Ureter (tissue), 1 donor: ENCODE measurements at places on chromosomes 5 and 9. TPM values are rescaled to one million over a fixed set of nuclear protein-coding genes. Genes with fewer than 3 reads are reported as not detected.

- DNase-seq = no peak
Observed at GRCh38 chr5:175517824-175518450, 39.6 kb downstream of the SFXN1 start.

DNA sequence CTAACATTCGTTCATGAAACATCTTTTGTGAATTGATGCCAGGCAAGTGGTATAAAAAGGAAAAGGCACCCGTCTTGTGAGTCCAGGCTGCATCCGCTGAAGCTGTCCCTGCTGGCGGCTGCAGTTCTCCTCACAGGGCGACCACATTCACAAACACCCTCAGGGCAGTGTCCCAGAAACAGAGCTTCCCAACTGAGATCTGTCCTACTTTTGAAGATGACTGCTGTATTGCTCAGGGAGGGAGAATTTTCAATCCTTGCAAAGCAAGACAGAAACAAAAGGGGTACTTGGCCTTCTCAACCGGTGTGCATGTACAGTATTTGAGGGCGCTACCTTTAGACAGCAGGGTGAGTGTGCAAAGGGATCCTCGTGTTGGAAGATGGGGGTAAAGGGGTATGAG, 316.1 kb downstream of the GADD45G start:
- DNase-seq = no peak

The ENHO gene
- total RNA-seq = 0.36 TPM

The RASGRF2 gene
- 11.7 TPM for total RNA-seq

The TRIM52 gene
- 22.5 TPM for total RNA-seq
